Bronchial epithelial cell (primary cell): ENCODE measurements at places on chromosomes 5 and 9. TPM values are rescaled to one million over a fixed set of nuclear protein-coding genes. Genes with fewer than 3 reads are reported as not detected.

The OBP2B gene
- total RNA-seq: not detected in 2 replicates

The NUTM2G gene
- not detected in 2 replicates for total RNA-seq

The CLTB gene
- total RNA-seq: 241 and 381 TPM in 2 replicates

The BHMT gene
- total RNA-seq: not detected in 2 replicates

The CEL gene
- total RNA-seq: 0.53 and 1.3 TPM in 2 replicates

The STC2 gene
- total RNA-seq: 310 and 440 TPM in 2 replicates

The PLGRKT gene
- 22.9 and 28.3 TPM in 2 replicates for total RNA-seq

The ARL14EPL gene
- not detected in 2 replicates for total RNA-seq

- DNase-seq: no peak
These were observed 133.7 kb downstream of the DMAC1 start for GRCh38 chr9:7665874-7666273.

- DNase-seq: no peak
These were observed 126.0 kb downstream of the EGFLAM start for GRCh38 chr5:38384396-38384795.

DNA sequence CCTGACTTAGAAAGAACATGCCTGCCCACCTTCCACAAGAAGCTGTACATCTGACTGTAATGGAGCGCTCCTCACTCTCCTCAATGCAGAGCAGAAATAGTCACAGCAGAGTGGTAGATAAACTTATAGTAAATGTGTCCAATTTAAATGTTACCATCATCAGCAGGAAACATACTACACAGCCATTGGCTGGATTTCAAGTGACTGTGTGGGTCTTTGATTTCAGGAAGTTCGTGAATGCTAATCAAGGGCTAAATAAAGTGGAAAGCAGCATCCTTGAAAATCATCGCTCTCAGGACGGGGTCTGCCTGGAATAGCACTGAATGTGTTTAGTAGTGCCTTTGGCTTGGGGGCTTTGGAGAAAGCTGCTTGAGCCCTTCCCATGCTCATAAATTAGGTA is 32.4 kb upstream of the CRHBP start:
- DNase-seq: no peak

DNA sequence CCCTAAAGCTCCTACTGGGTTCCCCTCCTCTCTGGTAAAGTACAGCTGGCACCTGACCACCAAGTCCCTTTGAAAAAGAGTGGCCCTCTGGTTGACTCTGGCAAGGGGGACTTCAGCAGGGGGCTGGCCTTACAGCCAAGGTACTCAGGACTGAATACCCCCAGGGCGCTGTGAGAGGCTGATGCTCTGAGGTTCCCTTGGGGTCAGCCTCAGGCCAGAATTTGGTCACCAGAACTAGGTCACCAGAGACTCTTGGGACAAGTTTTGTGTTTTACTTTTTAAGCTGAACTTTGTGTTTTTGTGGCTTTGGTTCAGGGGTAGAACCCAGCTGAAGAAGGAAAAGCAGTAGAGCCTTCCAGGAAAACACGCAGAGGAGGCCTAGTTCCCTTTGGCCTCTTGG is 23.3 kb upstream of the SMU1 start:
- DNase-seq: no peak

DNA sequence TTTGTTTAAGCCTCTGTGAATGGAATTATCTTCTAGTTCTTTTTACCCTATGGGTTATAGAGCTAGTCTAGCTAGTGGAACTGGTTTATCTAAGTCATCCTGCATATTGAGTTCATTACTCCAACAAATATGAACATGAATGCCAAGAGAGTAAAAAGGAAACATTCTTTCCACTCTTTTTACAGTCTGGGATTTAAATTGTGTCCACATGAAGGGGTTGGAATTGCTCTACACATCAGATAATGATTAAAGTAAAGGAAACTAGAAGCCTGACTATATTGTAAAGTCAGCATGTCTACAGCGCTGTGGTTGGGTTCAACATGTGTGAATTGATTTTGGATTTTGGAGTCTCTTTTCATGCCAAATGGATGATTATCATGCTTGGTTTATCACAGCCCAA is 173.1 kb downstream of the CCDC171 start:
- peak; percentile 9 for DNase-seq

DNA sequence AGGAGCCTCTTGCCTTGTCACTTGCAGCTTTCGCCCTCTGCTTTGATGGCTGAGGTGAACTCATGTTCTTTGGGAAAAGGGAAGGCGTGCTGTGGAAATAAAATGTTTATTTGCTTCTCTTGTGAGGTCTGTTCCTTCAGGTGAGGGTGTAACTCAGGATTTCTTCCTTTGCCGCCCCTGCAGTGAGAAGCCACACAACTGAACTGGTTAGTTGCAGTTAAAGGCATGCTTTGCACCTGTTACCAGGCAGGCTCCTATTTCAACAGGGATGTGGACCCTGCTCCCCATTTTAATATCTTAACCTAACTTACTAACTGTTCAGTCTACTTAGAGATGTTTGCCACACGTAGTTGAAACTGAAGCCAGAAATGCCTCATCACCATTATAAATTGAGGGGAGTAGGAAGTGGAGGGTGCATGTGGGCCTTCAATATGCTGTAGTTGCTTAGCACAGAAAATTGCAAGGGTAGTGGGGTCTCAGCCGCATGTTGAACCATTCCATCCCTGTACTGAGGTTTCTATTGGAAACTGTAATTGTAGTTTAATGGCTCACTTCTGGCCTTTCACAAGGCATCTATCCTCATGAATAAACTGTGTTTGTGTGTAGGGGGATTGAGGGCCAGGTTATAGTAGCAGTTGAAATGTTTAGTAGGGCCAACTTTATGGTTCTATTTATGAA is 7.9 kb downstream of the RACK1 start:
- no peak for DNase-seq

GRCh38 chr5:67015541-67016191 is 180.9 kb downstream of the CD180 start:
- DNase-seq: peak; percentile 96

DNA sequence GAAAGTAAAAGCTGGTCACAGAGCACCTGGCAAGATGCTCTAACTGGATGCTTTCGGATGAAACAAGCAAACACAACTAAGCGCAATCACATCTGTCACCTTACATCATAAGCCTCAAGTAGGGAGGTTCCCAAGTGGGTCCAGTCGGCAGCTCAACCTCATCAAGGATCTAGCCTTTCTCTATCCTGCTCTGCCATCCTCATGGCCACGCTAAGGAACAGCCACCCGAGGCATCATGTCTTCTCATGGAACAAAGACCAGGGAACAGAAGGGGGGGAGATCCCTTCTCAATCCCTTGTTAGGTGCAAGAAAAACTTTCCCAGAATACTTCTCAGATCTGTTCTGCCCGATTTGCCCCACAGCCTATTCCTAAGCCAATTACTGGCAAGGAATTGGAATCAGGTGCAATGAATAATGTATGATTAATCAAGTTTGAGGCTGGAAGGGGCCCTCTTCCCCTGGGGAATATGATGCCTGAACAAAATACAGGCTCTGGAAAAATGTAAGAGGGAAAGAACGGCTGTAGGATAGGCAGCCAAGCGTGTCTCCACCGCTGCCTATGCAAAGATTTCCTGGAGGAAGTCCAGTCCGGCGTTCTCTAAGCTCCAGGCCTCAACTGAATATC is 1.3 kb upstream of the HABP4 start:
- no peak for DNase-seq

- DNase-seq: no peak
These were observed 1509.7 kb upstream of the WWC1 start for GRCh38 chr5:166781737-166782136.

DNA sequence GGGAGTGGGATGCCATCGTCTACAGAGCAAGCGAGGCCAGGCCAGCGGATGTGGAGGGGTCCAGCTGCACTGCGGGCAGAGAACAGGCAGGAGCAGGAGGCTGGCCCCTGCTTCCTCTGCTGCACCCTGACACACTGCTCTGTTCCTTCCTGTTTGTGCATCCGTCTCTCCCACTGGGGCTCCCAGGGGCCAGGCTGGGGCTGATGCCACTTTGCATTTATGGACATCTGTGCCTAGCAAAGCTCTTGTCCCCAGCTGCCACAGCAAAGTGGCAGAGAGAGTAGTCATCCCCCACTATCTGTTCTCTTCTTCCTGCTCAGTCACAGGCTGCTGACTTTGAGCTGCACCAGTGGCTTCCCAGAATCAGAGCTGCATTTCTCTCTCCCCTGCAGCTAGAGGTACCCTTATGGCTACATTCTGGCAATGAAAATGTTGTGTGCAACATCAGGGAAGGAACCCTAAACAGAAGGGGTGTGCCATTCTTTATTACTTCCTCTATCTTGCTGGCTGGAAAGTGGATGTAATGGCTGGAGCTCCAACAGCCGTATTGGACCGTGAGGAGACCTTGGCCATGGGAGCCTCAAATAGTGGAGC is 4.2 kb upstream of the NINJ1 start:
- no peak for DNase-seq

DNA sequence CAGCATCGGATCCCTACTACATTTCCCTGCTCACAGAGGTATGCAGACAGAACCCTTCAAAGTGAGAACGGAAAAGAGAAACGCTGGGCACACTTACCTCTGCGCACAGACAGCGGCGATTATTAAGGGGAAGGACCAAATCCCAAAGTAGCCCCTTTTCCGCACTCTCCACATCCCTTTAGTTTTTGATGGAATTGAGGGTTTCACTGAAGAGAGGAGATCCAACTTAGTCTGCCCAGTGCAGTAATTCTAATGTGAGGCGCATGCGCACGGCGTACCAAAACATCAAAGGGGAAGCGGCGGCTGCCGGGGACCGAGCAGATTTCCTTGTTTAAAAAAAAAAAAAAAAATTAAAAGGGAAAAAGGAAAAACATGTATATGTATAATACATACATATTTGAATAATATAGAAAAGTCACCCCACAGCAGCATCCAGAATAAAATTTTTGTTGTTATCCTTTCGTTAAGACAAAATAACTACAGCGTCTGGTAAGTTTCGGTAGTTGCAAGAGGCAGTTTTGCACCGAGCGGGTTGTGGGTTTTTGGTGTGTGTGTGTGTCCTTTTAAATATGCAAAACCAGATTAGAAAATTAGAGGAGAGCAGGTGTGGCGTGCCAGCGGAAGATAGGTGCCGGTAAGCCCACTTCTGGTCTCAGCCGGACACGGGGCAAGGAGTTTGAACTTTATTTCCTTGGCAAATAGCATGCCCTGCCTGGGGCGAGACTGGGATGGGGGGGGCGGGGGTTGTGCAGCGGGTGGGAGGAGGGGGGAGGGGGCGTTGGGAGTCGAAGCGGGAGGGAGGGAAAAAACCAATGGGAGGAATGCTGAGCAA is at the start of gene GABRB2:
Gene GABRB2 (minus strand): TSS at position 256 of the 832 bp plus-strand sequence. CDS start 82 bp downstream, at position 174.
- DNase-seq: peak; percentile 25

DNA sequence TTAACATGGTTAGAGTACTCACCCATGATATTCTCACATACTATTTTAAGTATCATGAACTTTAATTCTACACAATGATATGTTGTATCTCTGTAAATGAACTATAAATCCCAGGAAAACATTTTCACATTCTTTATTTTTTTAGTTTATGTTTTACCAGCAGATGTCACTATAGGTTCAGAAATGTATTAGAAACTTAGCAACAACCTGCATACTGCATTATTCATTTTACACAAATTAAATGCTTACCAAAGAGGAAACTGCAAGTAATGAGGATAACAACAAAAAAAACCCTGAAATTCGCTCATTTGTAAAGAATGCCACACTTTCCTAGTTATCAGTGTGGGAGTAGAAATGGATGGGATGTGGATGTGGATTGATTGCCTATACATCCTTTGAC is 217.5 kb upstream of the OTULINL start:
- DNase-seq: no peak

DNA sequence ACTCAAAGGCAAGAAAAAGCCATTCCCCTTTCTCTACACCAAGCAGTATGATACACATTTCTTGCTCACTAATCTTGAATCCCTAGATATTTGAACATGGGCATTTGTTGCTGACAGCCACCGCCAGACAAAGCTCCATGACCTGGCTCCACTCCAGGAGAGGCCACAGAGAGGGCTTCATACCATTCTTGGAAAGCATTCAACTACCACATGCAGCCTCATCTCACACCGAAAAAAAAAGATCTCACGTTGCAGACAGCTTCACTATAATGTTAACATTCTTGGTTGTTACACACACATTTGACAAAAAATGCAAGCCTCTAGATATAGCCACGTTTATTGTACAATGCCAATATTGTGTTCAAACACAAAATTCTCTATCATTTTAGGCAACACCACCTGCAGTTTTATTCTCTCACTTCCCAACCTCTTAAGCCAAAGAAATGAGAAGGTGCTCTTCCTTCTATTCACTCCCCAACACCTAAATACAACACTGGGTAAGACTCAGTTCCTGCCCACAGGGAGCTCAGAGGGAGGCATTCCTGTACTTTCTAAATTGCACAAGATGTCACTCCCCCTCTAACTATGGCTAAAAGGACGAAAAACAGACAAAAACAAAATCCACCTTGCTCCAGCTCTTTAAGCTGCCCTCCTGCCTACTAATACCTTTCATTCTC is 222.4 kb downstream of the TSSK1B start:
- DNase-seq: peak; percentile 27

GRCh38 chr5:141529873-141530272 is 41.0 kb downstream of the PCDHGC5 start:
- no peak for DNase-seq

DNA sequence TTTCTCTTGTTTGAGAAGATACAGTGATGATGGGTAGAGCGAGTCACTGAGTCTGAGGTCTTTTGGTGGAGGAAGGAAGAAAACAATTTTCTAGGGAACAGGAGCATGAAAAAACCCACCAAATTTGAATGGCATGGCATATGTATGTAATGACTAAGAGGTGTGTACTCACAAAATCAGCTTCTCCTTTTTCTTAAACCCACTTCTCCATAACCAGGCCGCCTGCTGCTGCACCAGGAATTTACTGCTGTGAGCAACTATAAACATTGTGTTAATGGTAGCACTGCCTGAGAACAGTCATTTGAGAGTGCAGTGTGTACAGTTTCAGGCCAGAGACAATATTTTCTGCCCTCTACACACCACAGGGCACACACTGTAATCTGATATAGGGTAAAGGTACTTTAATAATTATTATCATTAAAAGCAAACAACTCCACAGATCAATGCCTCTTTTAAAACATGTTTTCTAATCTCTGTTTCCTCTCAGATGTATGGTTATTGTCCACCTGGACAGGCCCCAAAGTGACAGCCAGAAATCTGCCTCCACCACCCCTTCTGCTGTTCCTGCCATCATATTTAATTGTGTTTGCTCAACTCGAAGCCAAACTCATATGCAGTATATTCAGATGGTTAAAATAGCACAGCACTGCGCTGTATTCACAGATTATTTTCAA is 241.6 kb downstream of the KIAA0825 start:
- no peak for DNase-seq

DNA sequence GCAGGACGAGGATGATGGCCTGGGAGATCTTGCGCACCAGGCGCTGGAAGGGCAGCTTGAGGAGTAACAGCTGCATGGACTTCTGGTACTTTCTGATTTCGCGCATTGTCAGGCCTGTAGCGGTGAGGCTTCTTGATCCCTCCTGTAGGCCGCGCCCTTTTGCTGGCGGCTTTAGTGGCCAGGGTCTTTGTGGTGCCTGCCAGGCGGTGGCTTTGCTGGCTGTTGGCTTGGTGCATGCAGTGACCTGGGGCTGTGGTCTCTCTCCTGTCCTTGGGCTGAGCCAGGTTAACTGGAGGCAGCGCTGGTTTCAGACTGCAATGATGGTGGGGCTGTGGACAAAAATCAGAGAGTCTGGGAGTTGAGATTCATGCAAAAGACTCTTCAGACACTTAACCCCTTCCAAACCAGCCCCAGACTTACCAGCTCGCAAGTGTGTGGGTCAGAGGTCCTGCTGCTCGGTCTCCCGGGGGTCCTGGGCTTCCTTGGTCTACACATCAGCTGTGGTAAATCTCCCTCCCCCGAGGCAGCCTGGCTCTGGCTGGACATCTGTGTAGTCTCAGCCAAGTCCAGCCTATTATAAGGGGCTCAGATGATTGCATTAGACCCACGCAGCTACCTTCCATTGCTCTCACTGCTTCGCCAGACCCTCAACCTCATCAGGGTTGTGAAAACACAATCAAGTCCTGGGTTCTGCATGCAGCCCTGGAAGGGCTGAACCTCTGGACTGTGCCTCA is 4.8 kb downstream of the TAF11L12 start:
- no peak for DNase-seq
